ENCODE measurements at places on chromosomes 3 and 15. TPM values are rescaled to one million over a fixed set of nuclear protein-coding genes. Genes with fewer than 3 reads are reported as not detected.
A peak's percentile ranks its signal among the peaks of the same experiment; 100 is the strongest.

GRK7 gene
- 0.08 TPM for total RNA-seq

ANKRD34C gene
- total RNA-seq = not detected

GRCh38 chr3:14803101-14803980 is 15.4 kb upstream of the FGD5 start:
- DNase-seq = peak; percentile 29
- no peaks in the 10 kb centered on the region for H3K4me1 ChIP-seq
- no peak overlapping the region for H3K27ac ChIP-seq
- H3K36me3 ChIP-seq = no peaks in the 10 kb centered on the region
- no peak overlapping the region for H3K4me3 ChIP-seq

DNA sequence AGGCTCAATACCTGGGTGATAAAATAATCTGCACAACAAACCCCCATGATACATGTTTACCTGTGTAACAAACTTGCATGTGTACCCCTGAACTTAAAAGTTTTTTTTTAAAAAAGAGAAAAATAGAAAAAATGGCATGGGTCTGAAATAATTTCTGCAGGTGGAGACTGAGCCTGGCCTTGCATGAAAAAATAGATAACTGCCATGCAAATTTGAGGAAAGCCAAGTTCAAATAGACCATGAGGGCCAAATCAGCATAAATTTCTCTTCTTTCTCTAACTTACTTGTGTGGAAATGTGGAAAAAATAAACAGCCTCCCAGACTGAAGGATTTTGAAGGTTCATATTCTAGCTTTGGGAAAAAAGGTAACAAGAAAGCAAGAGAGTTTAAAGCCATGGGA is 744 bp upstream of the ACKR4 start:
- H3K27me3 ChIP-seq = no peaks in the 10 kb centered on the region
- no peak overlapping the region for H3K27ac ChIP-seq
- no peak for DNase-seq
- H3K36me3 ChIP-seq = no peaks in the 10 kb centered on the region
- H3K4me3 ChIP-seq = no peak overlapping the region

All from ovary (tissue), 10 donors.